ENCODE measurements at places on chromosomes 11 and 22.
A peak's percentile ranks its signal among the peaks of the same experiment; 100 is the strongest.

DNA sequence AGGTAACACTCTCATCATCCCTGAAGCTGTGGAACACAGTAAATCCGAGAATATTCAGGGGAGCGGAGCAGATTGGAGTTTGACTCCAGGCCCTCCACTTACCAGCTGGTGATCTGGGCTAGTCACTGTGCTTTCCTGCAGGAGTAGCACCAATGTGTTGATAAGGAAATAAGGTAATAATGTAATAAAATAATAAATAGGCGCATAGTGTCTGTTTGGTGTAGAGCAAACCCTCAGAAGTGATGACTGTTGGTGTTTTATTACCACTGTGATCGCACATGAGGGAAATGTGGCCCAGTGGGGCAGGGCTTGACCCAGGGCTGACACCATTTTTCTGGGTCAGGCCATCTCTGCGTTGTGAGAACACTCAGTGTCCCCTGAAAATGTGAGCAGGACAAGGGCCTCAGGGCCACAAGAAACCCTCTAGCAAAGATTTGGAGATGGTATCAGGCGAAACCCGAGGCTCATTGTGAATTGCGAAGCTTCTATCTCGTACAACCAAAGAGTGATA, 563.9 kb upstream of the B3GAT1 start:
- DNase-seq = no peak

GRCh38 chr22:47551431-47551775, 789.0 kb downstream of the TBC1D22A start:
- DNase-seq = no peak

GRCh38 chr11:68541991-68542390, 81.4 kb downstream of the PPP6R3 start:
- DNase-seq = no peak

DNA sequence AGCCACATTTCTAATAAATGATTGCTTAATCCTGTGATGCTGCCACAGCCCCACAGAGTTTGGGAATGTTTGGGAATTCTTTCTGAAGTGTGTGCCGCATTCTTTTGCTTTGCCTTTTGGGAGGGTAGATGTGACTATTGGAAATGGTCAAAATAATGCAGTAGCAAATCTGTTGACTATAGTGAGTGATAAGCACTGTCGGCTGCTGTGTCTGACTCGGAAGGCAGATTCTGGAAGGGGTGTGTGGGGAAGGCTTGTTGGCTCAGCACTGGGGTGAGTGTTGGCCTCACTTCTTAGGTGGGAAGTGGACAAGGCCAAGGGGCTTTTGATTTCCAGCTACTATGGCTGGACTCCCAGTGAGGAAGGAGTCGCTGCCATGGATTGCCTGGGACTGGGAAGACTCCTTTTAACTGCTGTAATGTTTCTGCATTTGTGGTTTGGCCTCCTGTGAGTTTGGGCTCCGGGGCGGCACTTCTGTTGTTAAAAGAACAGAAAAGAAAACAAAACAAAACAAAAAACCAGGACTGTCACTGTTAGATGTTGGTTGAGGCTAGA, 20.1 kb downstream of the ZBTB16 start:
- DNase-seq = no peak

- no peak for DNase-seq
Observed at GRCh38 chr11:62513626-62514025, 33.0 kb downstream of the AHNAK start.

DNA sequence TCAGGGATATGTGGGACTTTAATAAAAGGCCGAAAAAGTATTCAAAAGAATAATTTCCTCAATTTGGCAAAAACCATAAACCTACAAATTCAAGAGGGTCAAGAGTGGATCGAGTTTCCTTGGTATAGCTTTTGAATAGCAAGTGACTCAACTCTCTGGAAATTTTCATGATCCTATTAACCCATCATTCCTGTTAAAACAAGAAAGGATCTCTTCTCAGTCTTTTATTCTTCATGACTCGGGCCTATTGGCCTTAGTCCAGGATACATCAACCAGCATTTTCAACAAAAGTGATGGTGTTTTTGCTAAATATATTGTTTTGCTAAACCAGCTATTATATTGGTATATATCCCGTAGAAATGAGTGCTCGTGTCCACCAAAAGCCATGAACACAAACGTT, 110.3 kb downstream of the ATXN10 start:
- no peak for DNase-seq

GRCh38 chr22:48705159-48705916, 1122.3 kb downstream of the BRD1 start:
- DNase-seq = no peak

DNA sequence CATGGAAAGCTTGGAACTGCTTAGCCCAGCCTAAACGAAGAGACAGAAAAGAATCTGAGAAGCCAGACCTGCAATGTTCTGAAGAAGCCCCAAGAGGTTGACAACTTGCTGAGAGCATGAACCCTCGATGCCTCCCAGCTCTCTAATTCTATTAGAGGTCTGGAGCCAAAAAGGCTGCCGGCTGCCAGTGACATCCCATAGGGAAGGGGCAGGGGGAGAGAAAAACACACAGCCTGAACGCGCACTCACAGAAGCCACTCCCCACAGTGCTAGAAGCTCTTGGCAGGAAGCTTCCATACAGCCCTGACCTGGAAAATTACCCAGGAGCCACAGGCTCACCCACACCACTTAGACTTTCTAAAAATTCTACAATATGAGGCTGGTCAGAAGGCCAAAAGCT, 18.3 kb downstream of the POLDIP3 start:
- no peak for DNase-seq

GRCh38 chr22:37383341-37383740, 43.9 kb downstream of the ELFN2 start:
- DNase-seq = no peak

GRCh38 chr22:30821863-30822215, 127.2 kb downstream of the OSBP2 start:
- DNase-seq = no peak

GRCh38 chr11:11244470-11245080, 108.5 kb downstream of the CSNK2A3 start:
- no peak for DNase-seq

- no peak for DNase-seq
Observed at GRCh38 chr22:28346308-28346707, 333.3 kb downstream of the TTC28 start.

DNA sequence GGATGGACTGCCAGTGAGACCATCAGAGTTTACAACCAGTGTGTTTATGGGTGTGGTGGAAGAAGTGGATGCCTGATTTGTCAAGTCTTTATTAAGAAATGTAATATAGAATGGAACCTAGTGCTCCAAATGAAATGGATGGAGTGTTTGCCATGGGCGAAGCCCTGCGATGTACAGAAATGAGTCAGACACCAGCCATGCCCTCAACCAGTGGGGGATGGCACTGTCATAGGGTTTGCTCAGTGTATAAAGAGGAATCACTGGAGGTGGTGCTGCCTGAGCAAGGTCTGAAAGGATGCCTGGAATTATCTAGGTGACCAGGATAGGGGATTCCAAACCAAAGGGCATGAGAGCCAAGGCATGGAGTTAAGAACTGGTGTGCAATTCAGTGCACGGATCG, 120.9 kb upstream of the MTNR1B start:
- DNase-seq = no peak

DNA sequence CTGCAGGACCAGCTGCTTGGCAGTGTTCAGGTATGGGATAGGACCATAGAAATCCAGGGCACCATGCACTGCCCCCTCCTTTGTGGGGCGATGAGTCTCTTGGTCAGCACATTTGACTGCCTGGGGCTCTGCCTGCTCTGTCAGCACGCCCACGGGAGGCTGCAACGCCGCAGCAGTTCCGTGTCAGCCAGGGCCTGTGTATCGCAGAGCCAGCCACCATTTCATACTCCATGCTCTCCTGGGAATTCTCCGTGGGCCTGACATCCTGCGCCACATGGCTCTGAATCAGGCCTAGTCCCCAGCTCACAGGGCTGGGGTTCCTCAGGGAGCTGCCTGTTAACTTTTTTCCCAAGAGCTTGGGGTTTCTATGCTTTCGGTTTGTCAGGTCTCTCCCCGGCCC, 16.9 kb upstream of the RELT start:
- no peak for DNase-seq

- DNase-seq = peak; percentile 46
Observed at GRCh38 chr11:85826116-85826855, 15.3 kb upstream of the SYTL2 start.

DNA sequence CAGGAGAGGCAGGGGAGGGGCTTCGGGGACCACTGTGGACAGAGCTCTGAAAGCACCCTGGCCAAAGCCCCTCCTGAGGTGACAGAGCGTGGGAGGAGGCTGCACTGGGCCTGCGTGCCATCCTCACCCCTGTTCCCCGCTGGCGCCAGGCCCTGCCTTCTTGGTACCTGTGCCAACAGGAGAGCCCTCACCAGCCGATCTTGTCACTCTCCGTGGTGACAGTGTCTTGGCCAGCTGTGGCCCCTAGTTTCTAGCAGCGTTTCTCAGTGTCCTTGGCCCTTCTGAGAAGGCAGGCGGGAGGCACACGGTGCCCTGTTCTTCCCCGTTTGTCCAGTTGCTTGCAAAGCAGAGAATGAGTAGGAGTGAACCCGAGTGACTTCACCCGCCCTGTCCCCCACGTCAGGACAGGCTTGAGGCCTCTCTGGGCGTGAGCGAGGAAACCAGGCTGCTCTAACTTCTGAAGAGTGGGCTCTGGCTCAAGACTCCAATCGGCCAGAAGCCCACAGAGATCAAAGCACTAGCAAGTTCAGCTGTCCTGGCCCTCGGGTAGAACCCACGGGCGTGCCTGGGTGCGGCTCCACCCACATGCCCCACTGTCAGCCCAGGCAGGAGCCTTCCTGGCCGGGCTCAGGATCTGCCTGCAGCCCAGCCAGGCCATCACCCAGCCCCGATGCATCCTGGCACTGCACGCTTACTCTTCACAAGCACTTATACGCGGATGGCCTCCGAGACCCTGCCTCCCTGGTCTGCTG, 60.2 kb upstream of the EMID1 start:
- DNase-seq = no peak

DNA sequence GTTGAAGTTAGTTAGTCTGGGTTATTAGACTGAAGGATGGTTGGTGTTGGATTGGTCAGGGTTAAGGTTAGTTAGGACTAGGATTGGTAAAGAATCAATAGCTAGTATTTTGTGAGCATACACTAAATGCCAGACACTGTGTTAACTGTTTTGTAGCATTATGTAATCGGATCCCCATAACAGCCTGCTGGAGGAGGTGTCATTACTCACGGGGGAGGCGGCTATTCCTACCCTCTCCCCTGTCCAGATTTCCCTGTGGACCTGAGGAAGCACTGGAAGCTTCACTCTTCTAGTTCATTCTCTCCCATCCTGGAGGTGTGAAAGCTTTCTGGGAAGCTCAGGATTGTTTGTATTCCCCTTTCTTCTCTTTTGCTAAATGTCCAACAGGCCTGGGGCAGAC, 40.5 kb upstream of the KCNJ11 start:
- no peak for DNase-seq

DNA sequence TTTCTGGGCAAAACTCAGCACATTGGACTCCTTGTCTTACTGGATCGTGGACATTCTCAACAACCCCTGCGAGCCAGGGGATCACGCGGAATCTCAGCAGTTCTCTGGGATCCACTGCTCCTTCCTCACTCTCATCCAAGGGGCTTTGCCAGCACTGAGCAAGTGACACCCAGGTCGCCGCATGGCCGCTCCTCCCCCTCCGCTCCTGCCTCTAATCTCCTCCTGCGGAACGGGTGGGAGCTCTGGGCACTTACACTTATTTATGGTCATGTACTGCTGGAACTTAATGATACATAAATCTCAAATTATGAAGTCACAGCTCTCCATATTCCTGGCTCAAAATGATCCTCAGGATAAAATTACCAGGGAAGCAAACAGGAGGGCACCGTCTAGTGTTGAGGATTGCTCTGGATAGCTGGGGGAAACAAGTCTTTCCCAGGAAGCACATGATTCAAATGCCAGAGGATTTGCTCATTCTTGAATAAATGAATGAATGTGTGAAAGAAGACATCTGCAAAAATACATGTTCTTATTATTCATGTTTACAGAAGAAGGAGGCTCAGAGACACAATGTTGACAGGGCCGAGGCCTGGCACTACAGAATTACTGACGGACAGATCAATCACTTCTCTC, 1077.3 kb downstream of the TBC1D22A start:
- DNase-seq = no peak

DNA sequence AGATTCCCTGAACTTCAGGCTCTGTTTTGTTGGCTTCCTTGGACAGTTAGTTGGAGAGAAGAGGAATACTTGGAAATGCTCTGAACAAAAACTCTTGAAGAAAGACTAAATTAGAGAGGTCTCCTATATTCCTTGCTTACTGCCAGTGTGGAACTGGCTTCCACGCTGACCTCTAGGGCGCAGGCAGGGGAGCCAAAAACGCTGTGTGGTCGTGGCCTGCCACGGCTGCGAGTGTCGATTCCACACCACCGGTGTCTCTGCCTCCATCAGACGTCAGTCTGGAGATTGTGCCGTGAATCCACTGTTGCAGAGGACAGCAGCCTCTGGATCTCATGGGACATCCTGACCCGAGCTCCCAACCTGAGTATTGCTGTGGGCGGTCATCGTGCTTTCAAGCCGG, 37.5 kb upstream of the RAB1B start:
- DNase-seq = no peak

GRCh38 chr11:31001427-31001826, 368.1 kb downstream of the DCDC1 start:
- DNase-seq = no peak

DNA sequence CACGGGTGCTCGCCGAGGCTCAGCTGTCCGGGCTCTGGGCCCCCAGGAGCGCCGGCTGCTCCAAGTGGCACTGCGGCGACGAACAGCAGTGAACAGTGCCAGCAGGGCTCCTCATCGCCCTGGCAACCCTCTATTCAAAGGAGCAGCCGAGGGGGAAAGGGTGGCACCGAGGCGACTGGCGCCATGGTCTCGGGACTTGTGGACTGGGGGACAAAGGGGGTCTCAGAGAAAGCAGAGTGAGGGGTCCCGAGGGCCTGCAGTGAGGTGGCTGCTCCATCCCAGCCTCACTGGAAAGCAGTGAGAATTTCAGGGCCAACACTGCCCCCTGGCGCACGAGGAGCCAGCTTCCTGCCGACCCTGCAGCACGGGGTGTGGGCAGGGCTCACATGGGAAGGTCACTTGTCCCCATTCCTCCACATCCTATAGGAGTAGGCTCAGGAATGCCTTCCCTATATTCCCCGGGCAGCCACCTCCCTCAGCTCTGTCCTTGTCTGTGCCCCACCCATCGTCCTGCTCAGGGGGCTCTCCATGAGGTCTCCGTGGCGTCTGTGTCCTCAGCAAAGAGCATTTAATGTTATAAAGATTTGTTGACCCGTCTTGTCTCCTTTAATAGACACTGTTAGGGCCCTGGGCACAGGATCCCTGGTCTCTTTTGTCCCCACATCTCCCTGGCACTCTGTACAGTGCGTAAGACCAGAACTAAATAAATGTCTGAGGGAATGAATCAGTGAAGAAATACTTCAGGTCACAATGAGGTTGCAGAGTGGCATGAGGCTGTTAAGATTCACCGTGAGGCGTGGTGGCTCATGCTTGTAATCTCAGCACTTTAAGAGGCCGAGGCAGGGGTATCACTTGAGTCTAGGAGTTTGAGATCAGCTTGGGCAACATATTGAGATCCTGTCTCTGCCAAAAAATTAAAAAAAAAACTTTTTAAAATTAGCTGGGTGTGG, 26.4 kb downstream of the LRFN4 start:
- DNase-seq = peak; percentile 86

Data from iPS-NIHi11 (cell line).